Thyroid gland (tissue), 4 donors: ENCODE measurements at places on chromosomes 7 and 10. TPM values are rescaled to one million over a fixed set of nuclear protein-coding genes. Genes with fewer than 3 reads are reported as not detected.

Gene MIOS
- 47.9 TPM for total RNA-seq

Gene OGA
- 142 TPM for total RNA-seq

Gene OR2A7
- 19.6 TPM for total RNA-seq

GRCh38 chr7:121271098-121271497 lies 57.7 kb upstream of the WNT16 start:
- H3K27me3 ChIP-seq: no peaks in the 10 kb centered on the region
- no peak overlapping the region for H3K27ac ChIP-seq
- H3K4me1 ChIP-seq: no peaks in the 10 kb centered on the region
- no peaks in the 10 kb centered on the region for H3K36me3 ChIP-seq

GRCh38 chr10:50558371-50558770 lies 65.4 kb downstream of the SGMS1 start:
- peaks cover 46% of the 10 kb centered on the region for H3K4me1 ChIP-seq
- no peaks in the 10 kb centered on the region for H3K36me3 ChIP-seq
- H3K27me3 ChIP-seq: no peaks in the 10 kb centered on the region
- H3K4me3 ChIP-seq: no peak overlapping the region
- H3K27ac ChIP-seq: peak overlapping the region; percentile 7
- no peak for DNase-seq

GRCh38 chr10:107741971-107742370 lies 577.5 kb upstream of the SORCS1 start:
- H3K4me3 ChIP-seq: no peak overlapping the region
- H3K27me3 ChIP-seq: no peaks in the 10 kb centered on the region
- H3K27ac ChIP-seq: no peak overlapping the region
